Lung microvascular endothelial cell (primary cell): ENCODE measurements at places on chromosomes 2 and 18. TPM values are rescaled to one million over a fixed set of nuclear protein-coding genes. Genes with fewer than 3 reads are reported as not detected.

The IL1F10 gene
- not detected in 2 replicates for total RNA-seq

The LCT gene
- not detected in 2 replicates for total RNA-seq

The IL37 gene
- not detected in 2 replicates for total RNA-seq

The CNGA3 gene
- not detected in 2 replicates for total RNA-seq

The SPC25 gene
- total RNA-seq: 0.79 and 2.8 TPM in 2 replicates

The STON1 gene
- 1.2 and 2.0 TPM in 2 replicates for total RNA-seq

The CD226 gene
- total RNA-seq: 0.40 and 1.3 TPM in 2 replicates

The CDK5R2 gene
- total RNA-seq: not detected in 2 replicates

The LIMS3 gene
- total RNA-seq: 5.4 and 15.5 TPM in 2 replicates
